ENCODE measurements at places on chromosomes 3 and 15.

DNA sequence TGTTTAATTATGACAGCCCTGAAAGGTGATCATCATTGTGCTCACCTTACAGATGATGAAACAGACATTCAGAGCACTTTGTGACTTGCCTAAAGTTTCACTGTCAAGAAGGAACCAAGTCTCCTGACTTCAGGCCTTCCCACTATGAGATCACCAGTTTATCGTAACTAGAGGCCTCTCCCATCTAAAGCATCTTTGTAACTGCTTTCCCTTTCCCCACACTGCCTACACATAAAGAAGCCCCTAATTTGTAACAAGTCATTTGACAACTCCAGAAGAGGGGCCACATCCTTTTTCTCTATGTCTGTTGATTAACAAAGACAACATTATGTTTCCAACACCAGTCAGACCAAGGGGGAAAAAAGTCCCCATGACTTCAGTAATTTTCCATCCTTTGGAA, 1.1 kb downstream of the KLHL6 start:
- DNase-seq: no peak

DNA sequence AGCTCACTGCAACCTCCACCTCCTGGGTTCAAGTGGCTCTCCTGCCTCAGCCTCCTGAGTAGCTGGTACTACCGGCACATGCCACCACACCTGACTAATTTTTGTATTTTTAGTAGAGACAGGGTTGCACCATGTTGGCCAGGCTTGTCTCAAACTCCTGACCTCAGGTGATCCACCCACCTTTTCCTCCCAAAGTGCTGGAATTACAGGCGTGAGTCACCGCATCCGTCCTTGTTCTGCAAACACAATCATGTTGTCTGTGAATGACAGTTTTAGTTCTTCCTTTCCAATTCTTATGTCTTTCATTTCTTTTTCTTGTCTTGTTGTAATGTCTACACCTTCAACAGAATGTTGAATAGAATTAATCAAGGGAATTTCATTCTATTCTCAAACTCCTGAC, 16.3 kb upstream of the SMCO1 start:
- DNase-seq: no peak

- DNase-seq: peak; percentile 90
Observed at GRCh38 chr15:74040109-74040850, 42.1 kb downstream of the GOLGA6A start.

GRCh38 chr15:94621736-94622135, 390.4 kb downstream of the MCTP2 start:
- no peak for DNase-seq

DNA sequence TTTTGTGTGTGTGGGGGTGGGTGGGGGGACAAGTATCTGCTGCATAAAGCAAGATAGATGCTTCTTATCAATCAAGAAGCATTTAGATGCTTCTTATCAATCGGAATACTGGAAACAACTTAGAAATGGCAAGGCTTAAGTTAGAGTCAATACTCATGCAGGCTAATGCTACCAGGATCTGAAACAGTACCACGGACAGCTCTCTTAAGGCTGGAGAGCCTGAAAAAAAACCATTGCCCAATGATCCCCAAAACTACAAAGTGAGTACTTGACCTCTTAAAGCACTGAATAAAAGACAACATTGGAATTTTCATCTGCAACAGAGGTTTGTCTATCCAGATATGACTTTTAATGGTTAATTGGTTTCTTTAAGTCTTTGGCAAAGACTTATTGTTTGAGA, 262.3 kb downstream of the GAP43 start:
- peak; percentile 3 for DNase-seq

DNA sequence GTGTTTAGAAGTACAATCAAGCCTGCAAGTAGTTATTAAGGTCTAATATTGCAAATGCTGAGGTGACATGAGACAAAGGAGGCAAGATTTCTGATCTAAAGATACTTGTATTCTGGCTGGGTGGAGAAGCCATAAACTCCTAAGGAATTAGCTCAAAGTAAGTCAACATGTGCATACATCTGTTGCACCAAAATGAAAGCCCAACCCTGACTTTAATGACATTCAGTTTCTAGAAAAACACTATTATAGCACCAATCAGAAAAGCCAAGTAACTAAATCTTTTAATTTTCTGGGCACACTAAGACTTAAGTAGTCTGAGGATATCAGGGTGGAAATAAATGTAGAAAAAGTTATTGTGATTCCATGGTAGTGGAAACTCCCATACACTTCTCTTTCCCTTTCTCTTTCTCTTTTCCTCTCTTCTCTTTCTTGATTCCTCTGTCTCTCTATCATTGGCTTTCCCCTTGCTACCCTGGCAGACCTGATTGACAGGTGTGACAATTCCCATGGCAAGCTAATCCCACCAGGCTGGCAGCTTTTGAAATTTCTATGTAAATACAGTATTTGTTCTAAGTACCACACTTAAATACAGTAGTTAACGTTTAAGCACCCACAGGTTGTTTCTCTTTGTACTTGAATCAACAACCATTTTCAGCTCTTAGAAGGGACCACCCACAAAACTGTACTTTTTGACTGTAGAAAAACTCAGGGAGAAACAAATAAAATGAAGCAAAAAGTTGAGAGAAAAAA, 528.4 kb upstream of the SEMA6D start:
- DNase-seq: no peak

DNA sequence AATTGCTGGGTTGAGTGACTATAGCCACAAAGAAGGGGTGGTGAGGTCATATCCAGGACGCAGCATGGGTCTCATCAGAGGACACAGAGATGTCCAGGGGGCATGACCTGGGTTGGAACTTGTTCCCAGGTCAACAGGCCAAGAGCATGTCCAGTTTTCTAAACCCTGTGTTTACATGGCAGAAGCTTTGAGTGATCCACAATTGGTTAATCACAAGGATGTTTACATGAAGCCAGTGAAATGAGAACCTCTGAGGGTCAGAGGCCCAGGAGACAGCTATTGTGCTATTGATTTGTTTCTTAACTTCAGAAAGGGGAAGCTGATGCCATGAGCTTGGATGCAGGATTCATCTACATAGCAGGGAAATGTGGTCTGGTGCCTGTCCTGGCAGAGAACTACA, 42.2 kb upstream of the TOPBP1 start:
- DNase-seq: no peak

- no peak for DNase-seq
Observed at GRCh38 chr3:60440869-60441268, 810.4 kb downstream of the FHIT start.

GRCh38 chr15:51758645-51759044, 7.2 kb downstream of the TMOD2 start:
- DNase-seq: peak; percentile 49

DNA sequence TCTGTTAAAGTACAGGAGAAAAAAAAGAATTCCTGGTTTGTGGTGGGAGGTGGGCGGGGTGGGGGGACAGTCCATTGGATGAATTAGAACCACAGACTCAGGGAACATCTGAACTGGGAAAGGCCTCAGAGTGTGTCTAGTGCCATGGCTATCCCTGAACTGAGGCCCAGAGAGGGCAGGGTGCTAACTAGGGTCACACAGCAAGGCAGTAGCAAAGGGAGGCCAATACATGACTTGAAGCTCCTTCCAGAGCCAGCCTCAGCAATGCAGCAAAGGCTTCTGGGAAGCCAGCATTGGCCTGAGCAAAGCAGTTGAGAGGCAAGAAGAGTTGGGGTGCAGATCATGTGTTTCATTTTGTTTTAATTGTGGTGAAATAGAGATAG, 85.4 kb downstream of the SMAD6 start:
- no peak for DNase-seq

DNA sequence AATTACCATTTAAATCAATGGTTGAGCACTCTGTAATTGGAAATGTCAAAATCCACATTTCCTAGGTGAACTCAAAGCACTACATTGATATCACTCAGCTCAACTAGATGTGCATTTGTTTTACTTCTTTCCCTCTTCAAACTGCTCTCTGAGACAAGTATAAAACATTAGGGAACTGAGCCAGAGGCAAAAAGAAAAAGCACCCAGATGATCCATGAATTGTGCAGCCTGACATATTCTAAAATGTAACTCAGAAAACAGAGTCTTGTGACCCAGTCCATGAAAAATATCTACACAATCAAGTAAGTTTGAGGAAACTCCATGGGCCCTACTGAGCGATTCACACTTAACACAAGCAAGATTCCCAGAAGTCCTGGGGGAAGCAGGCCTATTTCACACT, 9.8 kb downstream of the SRGAP3 start:
- no peak for DNase-seq

DNA sequence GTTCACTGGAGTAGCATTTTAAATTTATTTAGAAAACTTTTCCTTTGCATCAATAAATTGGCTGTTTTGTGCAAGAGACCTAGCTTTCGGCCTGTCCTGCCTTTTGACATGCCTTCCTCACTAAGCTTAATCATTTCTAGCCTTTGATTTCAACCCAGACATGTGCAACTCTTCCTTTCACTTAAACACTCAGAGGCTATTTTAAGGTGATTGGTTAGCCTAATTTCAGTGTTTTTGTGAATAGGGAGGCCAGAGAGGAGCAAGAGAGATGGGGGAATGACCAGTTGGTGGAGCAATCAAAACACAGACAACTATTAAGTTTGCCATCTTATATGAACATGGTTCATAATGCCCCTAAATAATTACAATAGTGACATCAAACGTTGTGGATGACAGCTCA, 333.4 kb downstream of the SLC9A9 start:
- DNase-seq: no peak

- DNase-seq: no peak
Observed at GRCh38 chr15:60413231-60413824, 15.5 kb upstream of the ANXA2 start.

- DNase-seq: no peak
Observed at GRCh38 chr3:13322324-13322723, 97.8 kb downstream of the NUP210 start.

GRCh38 chr3:133821767-133822638, 16.4 kb downstream of the SRPRB start:
- peak; percentile 60 for DNase-seq

DNA sequence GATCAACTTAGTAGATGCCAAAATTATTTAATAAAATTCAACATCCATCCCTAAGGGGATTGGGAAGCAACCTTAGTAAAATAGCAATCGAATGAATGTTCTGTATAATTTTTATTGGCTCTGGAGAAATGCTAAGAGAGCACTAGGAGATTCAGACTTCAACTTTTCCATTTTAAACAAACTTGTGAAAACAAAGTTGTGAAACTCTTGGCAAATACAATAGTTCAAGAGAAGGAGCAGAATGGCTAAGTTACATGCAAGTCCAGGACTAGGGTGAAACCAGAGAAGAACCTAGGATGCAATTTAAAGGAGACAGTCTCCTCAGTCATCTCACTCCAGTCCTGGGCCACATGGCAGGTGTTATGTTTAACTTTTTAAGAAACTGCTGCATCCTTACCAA, 16.7 kb upstream of the ZNF280D start:
- no peak for DNase-seq

DNA sequence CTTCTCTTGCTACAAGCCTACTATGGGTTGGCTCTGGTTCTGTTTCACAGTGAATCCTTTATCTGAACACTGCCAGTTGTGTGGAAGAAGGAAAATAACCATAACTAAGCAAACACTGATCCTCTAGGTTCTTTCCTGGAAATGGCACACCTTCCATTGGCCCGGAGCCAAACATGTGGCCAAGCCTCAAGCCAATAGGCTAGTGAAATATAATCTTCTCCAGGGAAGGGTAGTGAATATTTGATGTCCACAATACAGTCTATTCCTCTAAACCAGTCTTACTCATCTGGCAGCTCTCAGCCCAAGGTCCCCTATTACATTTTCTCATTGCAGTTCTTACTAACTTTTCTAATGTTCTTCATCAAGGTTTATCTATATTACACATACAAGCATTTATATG, 921.3 kb downstream of the TUSC7 start:
- DNase-seq: peak; percentile 14

- DNase-seq: no peak
Observed at GRCh38 chr3:74562558-74563269, 51.7 kb downstream of the CNTN3 start.

Measured in astrocyte (in vitro differentiated cells and primary cell).